Caco-2 (cell line): ENCODE measurements at places on chromosomes 4 and X.

DNA sequence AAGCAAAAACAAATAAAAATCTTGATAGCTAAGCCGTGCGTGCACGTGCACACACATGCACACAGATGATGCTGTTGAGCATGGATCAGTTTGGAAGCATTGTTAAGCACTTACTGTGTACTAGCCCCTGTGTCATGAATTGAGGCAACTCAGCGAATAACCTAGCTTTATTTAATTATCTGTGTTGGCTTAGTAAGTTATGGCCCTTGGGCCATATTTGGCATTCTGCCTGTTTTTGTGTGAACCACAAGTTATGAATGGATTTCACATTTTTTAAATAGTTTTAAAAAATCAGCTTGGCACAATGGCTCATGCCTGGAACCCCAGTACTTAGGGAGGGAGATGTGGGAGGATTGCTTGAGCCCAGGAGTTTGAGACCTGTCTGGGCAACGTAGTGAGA lies 113.6 kb upstream of the CBLL2 start:
- H3K4me1 ChIP-seq = no peaks in the 10 kb centered on the region
- no peak for DNase-seq
- no peak overlapping the region for H3K4me3 ChIP-seq
- H3K36me3 ChIP-seq = no peaks in the 10 kb centered on the region
- no peaks in the 10 kb centered on the region for H3K27me3 ChIP-seq

DNA sequence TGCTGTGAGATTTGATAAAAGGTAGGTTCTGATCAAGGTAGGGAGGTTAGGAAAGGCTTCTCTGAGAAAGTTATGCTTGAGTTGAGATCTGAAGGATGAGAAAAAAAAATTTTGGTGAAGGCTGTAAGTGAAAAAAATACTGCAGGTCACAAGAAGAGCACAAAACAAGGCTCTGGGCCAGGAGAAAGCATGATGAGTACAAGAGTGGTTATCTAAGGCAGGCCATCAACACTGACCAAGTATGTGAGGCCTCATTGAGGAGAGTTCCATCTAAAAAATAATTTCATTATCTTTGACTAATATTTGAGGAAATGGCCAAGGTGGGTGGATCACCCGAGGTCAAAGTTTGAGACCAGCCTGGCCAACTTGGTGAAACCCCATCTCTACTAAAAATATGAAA lies 71.6 kb upstream of the SLC4A4 start:
- no peaks in the 10 kb centered on the region for H3K4me1 ChIP-seq
- no peak for DNase-seq
- no peak overlapping the region for H3K27ac ChIP-seq
- no peak overlapping the region for H3K4me3 ChIP-seq
- no peaks in the 10 kb centered on the region for H3K27me3 ChIP-seq
- H3K36me3 ChIP-seq = no peaks in the 10 kb centered on the region

- no peaks in the 10 kb centered on the region for H3K27me3 ChIP-seq
- no peaks in the 10 kb centered on the region for H3K4me1 ChIP-seq
- H3K27ac ChIP-seq = no peak overlapping the region
- H3K4me3 ChIP-seq = no peak overlapping the region
These were observed 112.5 kb downstream of the C4orf51 start for GRCh38 chr4:145792429-145792828.

DNA sequence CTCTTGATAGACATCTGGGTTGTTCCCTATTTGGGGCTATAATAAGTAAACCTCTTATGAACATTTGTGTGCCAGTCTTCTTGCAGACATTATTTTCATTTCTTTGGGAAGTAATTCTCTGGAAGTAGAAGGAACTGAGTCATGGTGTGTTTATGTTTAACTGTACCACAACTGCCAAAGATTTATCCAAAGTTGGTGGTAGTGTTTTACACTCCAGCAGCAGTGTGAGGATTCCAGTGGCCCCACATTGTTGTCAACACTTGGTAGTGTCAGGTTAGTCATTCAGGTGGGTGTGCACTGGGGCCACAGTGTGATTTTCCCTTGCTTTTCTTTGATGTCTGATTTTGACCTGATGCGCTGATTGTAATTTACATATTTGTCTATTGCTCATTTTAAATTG lies 5.0 kb upstream of the UVSSA start:
- no peaks in the 10 kb centered on the region for H3K4me1 ChIP-seq
- H3K27me3 ChIP-seq = no peaks in the 10 kb centered on the region
- no peak overlapping the region for H3K27ac ChIP-seq

DNA sequence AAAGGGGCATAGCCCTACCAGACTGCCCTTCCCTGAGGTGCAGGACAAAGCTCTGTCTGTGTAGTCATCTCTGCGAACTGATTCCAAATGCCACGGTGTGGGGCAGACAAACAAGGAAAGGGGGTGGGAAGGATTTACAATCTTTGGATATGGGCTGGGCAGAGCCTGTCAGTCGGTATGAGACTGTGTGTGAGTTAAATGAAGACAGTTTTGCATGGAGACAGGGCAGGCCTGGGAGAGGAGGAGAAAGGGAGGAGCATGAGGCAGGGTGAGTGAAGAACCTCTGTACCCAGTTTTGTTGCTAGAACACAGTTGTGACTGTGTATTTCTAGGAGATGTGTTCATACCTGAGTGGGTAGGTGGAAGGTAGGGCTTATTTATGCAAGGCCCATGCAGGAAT lies 59.4 kb upstream of the MSN start:
- no peaks in the 10 kb centered on the region for H3K36me3 ChIP-seq
- no peaks in the 10 kb centered on the region for H3K4me1 ChIP-seq
- H3K4me3 ChIP-seq = no peak overlapping the region
- no peak overlapping the region for H3K27ac ChIP-seq
- no peaks in the 10 kb centered on the region for H3K27me3 ChIP-seq

GRCh38 chr4:114782415-114783214 lies 184.0 kb downstream of the UGT8 start:
- no peak overlapping the region for H3K27ac ChIP-seq
- H3K36me3 ChIP-seq = no peaks in the 10 kb centered on the region
- no peaks in the 10 kb centered on the region for H3K27me3 ChIP-seq
